ENCODE measurements at places on chromosomes 4 and X.

DNA sequence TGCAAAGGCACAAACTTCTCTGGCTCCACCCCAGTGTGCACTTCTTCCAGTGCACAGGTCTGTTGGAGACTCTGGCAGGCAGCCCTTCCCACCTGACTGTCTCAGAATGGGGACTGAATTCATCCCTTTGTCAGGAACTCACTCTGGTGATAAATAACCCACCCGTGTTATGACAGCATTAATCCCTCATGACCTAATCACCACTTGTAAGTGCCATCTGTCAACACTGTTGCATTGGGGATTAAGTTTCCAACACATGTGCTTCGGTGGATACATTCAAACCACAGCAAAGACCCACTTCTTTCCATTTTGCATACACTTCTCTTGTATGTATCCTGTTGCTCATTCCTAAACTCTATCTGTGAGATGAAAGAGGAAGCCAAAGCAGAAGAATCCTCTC lies 1002.9 kb upstream of the IGFBP7 start:
- DNase-seq = no peak

- DNase-seq = no peak
Observed at GRCh38 chrX:48606091-48606490, 8.8 kb downstream of the WDR13 start.

DNA sequence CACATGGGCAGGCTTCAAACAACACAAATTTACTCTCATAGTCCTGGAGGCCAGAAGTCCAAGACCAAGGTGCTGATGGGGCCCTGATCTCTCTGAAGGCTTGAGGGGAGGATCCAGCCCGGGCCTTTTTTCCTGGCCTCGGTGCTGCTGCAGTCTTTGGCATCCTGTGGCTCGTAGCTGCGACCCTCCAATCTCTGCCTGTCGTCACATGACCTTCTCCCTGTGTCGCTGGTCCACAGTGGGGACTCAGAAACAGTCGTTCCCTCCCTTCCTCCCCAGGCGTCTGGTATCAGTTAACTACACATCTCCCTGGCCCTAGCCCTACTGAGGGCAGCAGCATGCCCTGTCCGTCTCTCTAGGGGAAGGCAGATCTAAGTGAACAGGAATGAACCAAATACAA lies 19.1 kb upstream of the MSX1 start:
- DNase-seq = no peak

DNA sequence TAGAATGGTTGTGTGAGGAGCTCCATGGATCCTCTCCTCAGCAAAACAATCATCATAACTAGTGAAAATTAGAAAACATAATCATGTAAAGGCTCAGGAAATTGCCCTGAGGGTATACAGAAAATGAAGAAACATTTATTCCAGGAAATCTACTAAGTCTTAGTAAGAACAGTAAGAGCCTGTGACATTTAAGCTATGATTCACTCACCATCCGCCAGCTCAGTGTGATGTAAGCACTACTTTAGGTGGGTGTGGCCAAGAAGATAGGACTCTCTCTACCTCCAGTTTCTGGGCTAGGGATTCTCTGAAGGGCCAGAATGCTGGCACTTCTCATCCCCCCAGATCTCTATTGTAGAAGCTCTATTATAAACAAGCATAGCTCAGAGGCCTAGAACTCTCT lies 147.5 kb downstream of the DLG3 start:
- DNase-seq = peak; percentile 15

- no peak for DNase-seq
Observed at GRCh38 chr4:183909801-183910200, 4.7 kb downstream of the STOX2 start.

DNA sequence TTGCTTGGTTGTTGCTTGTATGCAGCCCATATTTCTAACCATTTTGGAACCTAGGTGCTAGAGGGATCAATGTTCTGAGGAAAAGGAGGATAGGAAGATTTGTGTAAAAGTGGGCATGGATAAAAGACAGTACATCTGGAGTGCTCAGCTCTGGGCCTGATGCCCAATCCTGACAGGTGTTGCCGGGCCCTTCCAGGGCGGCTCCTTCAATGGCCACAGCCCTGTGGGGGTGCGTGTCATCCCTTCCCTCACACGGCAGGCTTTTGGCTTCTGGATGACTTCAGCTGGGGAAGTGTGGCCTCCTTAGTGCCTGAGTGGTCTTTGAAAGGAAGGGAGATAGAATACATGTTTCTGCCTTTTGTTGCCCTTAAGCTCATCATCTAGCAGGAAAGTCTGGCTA lies 47.2 kb downstream of the NELFA start:
- DNase-seq = no peak

DNA sequence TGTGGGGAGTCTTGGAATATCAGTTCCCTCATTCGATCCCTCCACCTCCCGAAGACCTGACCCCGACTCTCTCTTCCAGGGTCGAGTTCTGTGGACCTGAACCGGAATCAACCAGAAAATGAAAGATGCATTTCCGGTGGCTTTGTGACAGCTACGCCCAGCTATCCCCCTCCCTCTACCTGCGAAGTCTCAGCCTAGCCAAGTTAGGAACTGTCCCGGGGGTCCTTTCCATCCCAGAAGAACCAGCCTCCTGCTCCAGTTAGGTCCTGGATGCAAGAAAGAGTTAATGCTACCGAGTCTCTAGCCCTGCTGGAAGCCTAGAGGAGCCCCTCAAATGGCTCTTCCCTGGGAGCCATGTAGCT lies 13.4 kb upstream of the ETDC start:
- DNase-seq = no peak

DNA sequence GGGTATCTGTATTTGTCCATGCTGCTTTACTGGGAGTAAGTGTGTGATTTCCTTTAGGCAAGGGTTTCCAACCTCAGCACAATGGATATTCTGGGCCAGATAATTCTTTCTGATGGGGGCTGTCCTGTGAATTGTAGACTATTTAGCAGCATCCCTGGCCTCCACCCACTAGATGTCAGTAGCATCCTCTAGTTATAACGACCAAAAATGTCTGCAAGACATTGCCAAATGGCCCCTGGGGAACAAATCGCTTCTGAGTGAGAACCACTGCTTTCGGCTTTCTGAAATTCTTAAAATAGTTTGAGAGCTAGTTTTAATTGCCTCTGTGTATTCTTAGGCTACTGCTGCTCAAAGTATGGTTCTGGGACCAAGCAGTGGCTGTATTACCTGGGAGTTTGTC lies 81.2 kb upstream of the GPM6B start:
- DNase-seq = peak; percentile 4

- no peak for DNase-seq
Observed at GRCh38 chr4:3681191-3681590, 85.0 kb upstream of the ADRA2C start.

Data from ACHN (cell line).